ENCODE measurements at places on chromosomes 3 and 15. TPM values are rescaled to one million over a fixed set of nuclear protein-coding genes. Genes with fewer than 3 reads are reported as not detected.

Gene PRRT3
- 1.5 TPM for total RNA-seq

DNA sequence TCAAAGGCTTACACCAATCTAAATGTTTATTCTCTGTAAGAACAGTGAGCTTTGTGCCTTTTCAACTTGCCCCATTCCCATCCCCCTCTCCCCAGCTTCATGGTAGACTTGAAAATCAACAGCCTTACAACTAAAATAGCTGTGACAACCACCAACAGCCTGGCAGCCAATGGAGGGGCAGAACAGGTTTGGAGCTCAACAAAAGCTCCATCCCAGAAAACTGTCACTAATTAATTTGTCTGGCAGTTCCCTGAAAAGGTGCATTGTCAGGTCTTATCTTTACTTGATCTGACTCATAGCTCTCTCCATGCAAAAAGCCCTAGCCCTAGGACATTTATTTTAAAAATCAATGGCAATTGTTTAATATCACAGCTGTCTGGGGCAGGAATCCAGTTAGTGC is 22.6 kb downstream of the MTHFS start:
- H3K4me1 ChIP-seq = no peaks in the 10 kb centered on the region
- H3K27me3 ChIP-seq = no peaks in the 10 kb centered on the region
- no peaks in the 10 kb centered on the region for H3K36me3 ChIP-seq
- H3K4me3 ChIP-seq = no peak overlapping the region
- no peak overlapping the region for H3K27ac ChIP-seq

GRCh38 chr15:64038878-64039610 is 7.2 kb downstream of the DAPK2 start:
- H3K36me3 ChIP-seq = no peaks in the 10 kb centered on the region
- H3K27me3 ChIP-seq = peaks cover 17% of the 10 kb centered on the region
- H3K4me1 ChIP-seq = no peaks in the 10 kb centered on the region
- no peak for DNase-seq
- no peak overlapping the region for H3K4me3 ChIP-seq

DNA sequence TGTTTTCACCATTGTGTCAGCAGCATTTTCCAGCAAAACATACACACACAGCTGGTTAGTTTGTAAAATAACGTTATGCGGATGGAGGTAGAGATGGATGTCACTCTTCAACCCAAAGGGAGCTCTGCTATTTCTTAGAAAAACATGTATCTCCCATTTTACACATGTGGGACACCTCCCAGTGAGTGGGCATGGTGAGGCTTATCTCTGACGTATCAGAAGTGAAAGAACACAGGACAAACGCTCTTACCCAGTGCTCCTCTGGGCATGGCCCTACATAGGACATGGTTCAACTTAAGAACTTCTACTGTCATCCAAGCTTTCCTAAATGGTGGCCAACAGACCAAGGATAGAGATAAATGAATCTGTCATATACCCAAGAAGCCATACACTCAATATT is 2.1 kb downstream of the FAM240A start:
- H3K4me1 ChIP-seq = no peaks in the 10 kb centered on the region
- no peak overlapping the region for H3K27ac ChIP-seq
- H3K36me3 ChIP-seq = no peaks in the 10 kb centered on the region
- peaks cover 5% of the 10 kb centered on the region for H3K27me3 ChIP-seq

DNA sequence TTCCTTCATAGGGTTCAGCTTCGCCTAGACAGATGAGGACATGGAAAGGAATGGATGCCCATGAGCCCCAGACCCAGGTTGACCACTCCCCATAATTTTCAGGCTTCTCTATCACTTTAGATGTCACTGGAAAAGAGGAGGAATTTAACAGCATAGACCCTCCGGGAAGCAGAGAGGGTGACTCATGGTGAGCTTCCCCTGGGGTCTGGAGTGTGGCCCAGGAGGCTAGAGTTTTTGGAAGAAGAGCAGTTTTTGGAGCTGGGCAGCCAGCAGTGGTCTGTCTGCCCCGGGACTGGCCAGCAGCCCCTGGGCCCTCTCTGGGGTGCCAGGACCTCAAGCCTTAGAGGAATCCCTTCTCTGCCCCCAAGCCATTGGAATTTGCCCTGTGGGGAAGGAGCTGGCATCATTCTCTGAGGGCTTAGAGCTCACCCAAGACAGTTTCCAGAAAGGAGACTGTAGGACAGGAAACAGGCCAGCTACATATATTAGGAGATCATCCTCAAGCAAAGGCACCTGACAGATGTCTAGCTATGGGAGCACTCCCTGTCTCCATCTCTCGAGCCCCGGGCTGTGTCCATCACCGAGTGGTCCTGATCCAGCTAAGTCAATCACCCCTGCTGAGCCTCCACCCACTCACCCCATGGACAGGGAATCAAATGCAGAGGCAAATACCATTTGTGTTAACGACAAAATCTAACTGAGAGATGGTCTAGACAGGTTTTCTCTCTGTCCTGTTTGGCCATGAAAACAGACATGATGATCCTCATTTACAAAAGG is 67.3 kb downstream of the MEGF11 start:
- no peaks in the 10 kb centered on the region for H3K4me1 ChIP-seq
- H3K27me3 ChIP-seq = peaks cover 24% of the 10 kb centered on the region
- H3K36me3 ChIP-seq = no peaks in the 10 kb centered on the region
- DNase-seq = no peak

DNA sequence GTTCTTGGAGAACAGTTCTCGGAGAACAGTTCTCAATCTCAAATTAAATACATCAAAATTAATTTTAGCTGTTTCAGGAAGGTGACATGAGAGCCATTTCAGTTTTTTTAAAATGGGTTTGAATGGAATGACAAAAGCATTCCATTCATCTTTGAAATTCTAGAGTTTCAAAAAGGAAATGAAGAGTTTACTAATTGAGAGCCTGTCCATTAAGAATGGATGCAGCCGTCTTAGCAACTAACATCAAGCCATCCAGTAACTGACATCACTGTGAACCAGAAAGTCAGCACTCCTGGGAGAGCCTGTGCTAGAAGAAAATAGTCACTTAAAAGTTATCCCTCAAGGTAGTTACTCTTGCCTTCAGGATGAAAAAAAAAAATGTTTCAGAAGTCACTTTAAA is 47.0 kb upstream of the FSTL1 start:
- no peak for DNase-seq
- H3K4me1 ChIP-seq = peaks cover 29% of the 10 kb centered on the region
- H3K27me3 ChIP-seq = no peaks in the 10 kb centered on the region

DNA sequence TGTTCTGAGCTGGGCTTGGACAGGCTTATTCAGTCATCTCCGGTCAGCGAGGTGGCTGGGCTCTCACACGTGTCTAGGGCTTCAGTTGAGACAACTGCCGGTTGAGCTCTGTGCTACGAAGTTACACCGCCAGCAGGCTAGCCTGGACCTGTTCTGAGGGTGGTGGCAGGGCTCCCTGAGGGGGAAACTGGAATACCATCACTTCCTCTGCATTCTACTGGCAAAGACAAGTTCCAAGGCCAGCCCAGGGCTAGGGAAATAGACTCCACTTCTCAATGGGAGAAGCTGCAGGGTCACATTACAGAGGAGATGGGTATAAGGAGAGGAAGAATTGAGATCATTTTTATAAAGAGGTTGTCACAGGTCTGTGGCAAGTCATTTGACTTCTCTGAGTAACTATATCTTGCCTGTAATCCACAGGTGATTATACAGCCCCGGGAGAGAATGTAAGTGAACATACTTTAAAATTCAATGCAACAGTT is 106.8 kb upstream of the IL12A start:
- H3K4me1 ChIP-seq = peaks cover 34% of the 10 kb centered on the region
- H3K36me3 ChIP-seq = no peaks in the 10 kb centered on the region
- H3K27me3 ChIP-seq = no peaks in the 10 kb centered on the region
- H3K4me3 ChIP-seq = no peak overlapping the region
- DNase-seq = peak; percentile 60

Gene IGSF10
- total RNA-seq = not detected

Gene GOLGA6L2
- total RNA-seq = not detected

Gene TNNC1
- not detected for total RNA-seq

Gene SEMA3F
- 143 TPM for total RNA-seq

DNA sequence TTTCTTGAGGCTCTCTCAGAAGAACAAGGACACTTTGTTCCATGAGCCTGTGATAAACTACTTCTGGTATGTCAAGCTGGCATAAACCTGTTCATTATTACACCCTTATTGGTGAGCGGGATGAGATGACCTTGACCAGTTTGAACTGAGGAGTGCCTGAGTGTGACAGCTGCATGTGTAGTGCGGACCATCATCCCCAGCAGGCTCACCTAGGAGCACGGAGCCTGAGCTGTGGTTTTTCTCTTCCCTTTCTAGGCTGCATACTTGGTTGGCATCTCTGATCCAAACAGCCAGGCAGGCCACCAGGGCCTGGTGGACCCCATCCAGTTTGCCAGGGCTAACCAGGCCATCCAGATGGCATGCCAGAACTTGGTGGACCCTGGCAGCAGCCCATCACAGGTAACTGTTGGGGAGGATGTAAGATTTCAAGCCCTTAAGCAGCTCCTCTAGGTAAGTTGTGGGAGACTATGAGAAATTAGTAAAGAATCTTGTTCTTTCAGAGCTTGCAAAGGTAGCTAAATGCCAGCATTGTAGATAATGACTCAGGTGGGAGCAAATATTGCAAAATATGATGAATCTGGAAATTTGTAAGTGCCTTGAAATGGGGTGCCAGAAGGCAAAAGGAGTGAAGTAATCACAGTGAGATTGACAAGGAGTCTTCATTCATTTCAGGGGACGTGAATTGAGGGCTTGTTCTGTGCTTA is 288.9 kb upstream of the TPM1 start:
- no peaks in the 10 kb centered on the region for H3K4me1 ChIP-seq
- DNase-seq = no peak
- no peaks in the 10 kb centered on the region for H3K27me3 ChIP-seq
- H3K36me3 ChIP-seq = no peaks in the 10 kb centered on the region
- H3K4me3 ChIP-seq = no peak overlapping the region

GRCh38 chr15:88238618-88239430 is 17.7 kb downstream of the NTRK3 start:
- no peaks in the 10 kb centered on the region for H3K36me3 ChIP-seq
- H3K27me3 ChIP-seq = no peaks in the 10 kb centered on the region
- H3K27ac ChIP-seq = no peak overlapping the region

Gene ZMYND10
- 0.51 TPM for total RNA-seq

DNA sequence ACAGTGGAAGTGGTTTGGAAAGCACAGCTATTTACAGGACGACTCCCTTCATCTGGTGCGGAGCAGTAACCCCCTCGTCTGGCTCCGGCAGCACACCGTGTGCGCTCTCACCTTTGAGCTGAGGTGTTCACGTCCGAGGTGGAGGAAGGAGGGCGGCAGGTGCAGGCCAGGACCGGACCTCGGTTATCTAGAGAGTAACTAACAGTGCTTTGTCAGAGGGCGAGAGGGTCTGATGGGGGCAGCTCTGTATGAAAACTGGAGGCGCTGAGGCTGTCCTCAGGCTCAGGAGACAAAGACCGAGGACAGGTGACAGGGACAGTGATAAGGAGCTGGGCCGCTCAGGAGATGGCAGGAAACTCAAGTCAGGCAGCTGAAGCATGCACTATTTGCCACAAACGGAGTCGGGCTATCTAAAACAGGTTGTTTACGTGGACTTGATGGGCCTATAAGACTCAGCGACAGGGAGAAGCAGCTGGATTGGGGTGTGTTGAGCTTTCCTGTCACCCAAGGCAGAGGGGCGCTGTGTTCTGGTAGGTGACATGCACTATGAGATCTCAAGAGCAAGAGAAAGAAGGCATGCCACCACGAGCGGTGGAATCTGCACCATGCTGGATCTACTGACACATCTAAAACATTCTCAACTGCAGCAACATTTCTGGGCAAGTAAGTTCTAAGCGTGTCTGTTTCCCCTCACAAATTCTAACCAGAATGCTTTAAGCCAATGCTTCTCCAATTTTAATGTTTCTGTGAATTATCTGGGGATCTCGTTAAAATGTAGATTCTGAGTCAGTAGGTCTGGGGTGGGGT is 155.2 kb downstream of the XXYLT1 start:
- H3K27me3 ChIP-seq = no peaks in the 10 kb centered on the region
- H3K27ac ChIP-seq = peak overlapping the region; percentile 87
- no peak for DNase-seq
- H3K4me3 ChIP-seq = no peak overlapping the region
- H3K36me3 ChIP-seq = no peaks in the 10 kb centered on the region

GRCh38 chr3:67884345-67884744 is 229.9 kb upstream of the SUCLG2 start:
- no peaks in the 10 kb centered on the region for H3K27me3 ChIP-seq
- no peak overlapping the region for H3K4me3 ChIP-seq
- no peaks in the 10 kb centered on the region for H3K36me3 ChIP-seq
- H3K4me1 ChIP-seq = no peaks in the 10 kb centered on the region
- no peak overlapping the region for H3K27ac ChIP-seq

GRCh38 chr3:187093320-187093719 is 46.0 kb downstream of the RPL39L start:
- H3K27ac ChIP-seq = no peak overlapping the region
- no peak overlapping the region for H3K4me3 ChIP-seq
- no peaks in the 10 kb centered on the region for H3K4me1 ChIP-seq

- no peaks in the 10 kb centered on the region for H3K4me1 ChIP-seq
- H3K4me3 ChIP-seq = no peak overlapping the region
- H3K36me3 ChIP-seq = no peaks in the 10 kb centered on the region
- H3K27ac ChIP-seq = no peak overlapping the region
- no peak for DNase-seq
These were observed 530.7 kb downstream of the EPHB1 start for GRCh38 chr3:135325726-135326235.

Gene MEGF11
- total RNA-seq = not detected

Gene SPINK8
- not detected for total RNA-seq

DNA sequence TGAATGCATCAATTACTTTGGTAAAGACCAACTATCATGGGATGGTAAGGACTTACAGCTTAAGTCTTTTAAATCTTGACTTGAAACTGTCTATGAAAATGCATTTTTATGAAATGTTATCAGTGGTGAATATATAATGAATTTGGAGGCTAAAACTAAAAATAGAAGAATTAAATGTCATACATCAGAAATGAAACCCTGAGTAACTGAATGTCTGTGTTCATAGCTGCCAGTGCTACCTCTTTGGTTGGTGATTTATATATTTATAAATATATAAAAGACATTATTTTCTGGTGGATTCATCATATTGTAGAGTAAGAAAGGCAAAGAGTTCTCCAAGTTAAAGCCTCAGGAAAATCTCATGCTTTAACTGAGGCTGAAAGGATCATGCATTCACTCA is 12.2 kb downstream of the SLC12A6 start:
- H3K4me1 ChIP-seq = no peaks in the 10 kb centered on the region
- no peaks in the 10 kb centered on the region for H3K36me3 ChIP-seq
- no peak overlapping the region for H3K4me3 ChIP-seq
- H3K27ac ChIP-seq = no peak overlapping the region
- no peaks in the 10 kb centered on the region for H3K27me3 ChIP-seq
- no peak for DNase-seq

- H3K27me3 ChIP-seq = no peaks in the 10 kb centered on the region
- no peak for DNase-seq
- H3K4me3 ChIP-seq = no peak overlapping the region
These were observed 93.9 kb downstream of the HERC2 start for GRCh38 chr15:28228096-28228495.

DNA sequence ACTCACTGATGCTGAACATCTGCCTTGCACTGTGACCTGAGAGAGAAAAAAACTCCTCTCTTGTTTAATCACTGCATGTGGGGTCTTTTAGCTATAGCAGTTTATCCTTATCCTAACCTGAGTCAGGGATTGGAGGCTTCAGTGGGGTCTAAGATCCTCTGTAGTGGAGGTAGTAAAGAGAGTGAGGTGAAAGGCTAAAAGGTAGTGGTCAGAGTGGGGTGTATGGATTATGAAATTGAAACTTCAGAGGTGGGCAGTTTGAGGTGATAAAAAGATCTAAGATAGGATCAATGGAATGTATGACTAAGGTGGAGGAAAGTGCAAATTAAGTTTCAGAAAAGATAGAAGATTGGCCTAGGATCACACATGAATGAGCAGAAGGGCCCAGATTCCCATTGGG is 36.5 kb downstream of the DET1 start:
- no peak for DNase-seq
- H3K36me3 ChIP-seq = no peaks in the 10 kb centered on the region
- no peak overlapping the region for H3K4me3 ChIP-seq
- no peak overlapping the region for H3K27ac ChIP-seq

Gene NDN
- total RNA-seq = 19.2 TPM

Gene ESYT3
- not detected for total RNA-seq

Measured in endothelial cell of umbilical vein (primary cell).